ENCODE measurements at places on chromosomes 5 and 9.

DNA sequence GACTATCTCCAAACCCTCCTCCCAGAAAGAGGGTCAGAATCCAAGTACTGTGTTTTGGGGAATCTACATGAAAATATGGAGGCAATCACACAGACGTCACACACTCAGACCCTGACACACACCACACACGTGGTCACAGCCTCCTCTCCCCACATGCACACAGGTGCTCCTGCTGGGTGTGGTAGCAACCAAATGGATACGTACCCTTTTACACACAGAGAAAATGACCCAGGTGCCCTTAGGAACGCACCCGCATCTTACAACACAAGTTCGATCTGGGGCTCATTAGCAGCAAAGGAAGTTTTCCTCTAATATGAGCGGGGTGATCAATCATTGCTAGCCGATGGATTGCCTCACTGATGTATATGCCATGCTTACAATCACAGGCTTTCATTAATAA lies 480.2 kb upstream of the KLF4 start:
- no peak for DNase-seq

GRCh38 chr5:15737036-15737821 lies 237.2 kb downstream of the FBXL7 start:
- no peak for DNase-seq

DNA sequence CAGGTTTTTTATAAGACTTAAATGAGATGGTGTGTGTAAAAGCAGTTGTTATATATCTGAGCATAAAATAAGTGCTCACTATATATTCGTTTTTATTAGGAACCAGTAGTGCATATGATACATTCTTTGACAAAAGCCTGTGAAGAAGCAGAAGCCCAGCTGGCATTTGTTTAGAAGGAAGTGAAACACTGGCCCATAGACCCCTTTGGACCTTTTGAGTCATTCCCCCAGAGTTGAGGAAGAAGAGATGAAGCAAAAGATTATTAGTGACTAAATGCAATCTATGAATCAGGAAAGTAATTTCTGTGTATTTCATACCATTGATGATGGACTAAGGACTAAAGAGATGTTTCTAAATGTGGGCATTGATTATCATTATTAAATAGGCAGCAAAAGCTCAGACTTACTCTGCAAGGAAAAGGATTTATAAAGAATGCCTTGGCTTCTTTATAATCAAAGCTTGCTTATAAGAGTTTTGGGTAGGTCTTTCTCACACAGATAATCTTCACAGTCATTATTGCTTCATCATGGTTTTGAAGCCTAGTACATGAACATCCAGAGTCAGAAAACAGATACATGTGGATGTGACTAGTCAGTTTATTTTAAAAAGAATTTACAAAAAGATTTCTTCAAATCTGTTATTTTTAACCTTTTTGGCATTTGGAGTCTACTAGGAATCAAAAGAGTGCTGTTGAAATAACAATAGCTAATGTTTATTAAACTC lies 16.9 kb upstream of the FER start:
- no peak for DNase-seq

DNA sequence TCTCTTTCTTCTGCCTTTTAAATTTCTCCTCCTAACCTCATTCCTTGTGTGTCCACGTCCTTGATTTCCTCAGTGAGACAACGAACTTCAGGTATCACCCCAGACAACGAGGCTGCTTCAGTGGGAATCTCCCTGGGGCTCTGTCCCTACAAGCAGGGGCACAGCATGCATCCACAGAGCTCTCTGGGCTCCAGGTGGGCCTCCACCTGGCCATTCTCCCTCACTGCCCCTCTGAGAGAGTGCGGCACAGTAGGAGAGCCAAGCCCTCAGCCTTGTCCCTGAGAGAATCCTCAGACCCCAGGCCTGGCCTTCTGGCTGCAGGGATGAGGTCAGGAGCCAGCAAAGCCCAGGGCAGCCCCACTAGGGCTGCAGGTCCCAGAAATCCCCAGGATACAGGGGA lies 105.3 kb downstream of the LHFPL2 start:
- no peak for DNase-seq

GRCh38 chr5:67081261-67081660 lies 115.3 kb downstream of the CD180 start:
- no peak for DNase-seq

- DNase-seq = no peak
Observed at GRCh38 chr5:168374532-168374931, 83.1 kb downstream of the WWC1 start.

- DNase-seq = no peak
Observed at GRCh38 chr5:164115420-164115819, 610.0 kb downstream of the MAT2B start.
